Hindlimb muscle (tissue), 1 donor: ENCODE measurements at places on chromosomes 7 and 10.

GRCh38 chr7:31256506-31256905 lies 84.0 kb downstream of the NEUROD6 start:
- no peak for DNase-seq

DNA sequence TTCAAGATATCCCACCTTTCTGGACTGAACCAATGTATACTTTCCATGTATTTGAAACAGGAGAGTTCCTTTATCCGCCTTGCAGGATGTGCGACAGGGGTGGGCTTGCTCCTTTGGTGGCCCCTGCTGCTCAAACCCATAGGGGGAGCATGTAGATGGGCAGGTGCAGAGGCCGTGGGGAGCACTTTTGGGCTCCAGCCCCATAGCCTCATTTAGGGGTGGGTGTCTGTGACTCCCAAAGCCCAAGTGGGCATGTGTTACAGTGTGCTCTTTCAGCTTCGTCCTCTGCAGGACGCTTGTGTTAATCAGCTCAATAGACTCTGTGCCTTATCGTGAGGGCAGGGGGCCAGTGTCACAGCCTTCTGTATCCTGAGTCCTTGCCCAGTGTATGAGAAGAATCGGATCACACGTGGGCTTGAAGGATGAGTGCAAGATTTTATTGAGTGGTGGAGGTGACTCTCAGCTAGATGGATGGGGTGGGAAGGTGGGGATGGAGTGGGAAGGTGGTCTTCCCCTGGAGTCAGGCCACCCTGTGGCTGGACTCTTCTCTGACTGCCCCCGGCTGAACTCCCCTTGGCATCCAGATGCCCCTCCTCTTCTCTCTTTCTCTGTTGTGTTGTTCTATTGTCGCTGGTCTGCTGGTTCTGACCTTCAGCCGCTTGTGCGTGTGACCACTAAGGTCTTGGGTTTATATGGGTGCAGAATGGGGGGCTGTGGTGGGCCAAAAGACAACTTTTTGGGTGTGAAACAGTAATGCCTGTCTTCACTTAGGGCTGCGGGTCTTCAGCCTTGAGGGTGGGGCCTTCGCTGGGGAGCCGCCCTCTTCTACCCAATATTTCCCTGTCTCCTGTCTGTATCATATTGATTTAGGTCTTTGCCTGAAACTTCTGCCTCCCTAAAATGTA lies 262.2 kb downstream of the GLRX3 start:
- DNase-seq, result no peak

- no peak for DNase-seq
Measured at GRCh38 chr10:89575031-89575430, 39.6 kb upstream of the SLC16A12 start.

GRCh38 chr10:121033366-121033765 lies 182.2 kb downstream of the WDR11 start:
- DNase-seq, result no peak

DNA sequence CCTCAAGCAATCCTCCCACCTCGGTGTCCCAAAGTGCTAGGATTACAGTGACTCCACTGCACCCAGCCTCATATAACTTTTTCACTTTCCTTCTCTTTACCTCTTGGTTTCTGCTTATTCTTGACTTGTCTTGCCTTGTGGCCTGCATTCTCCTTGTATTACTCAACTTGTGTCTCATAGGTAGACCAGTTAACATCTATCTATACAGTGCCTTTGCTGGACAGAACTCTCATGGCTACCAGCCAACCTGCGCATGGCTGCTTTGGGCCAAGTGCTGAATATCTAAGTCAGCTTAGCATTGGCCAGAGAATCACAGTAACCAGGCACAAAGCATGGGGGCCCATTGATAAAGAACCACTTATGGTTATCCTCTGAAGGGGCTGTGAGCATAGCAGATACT lies 42.6 kb upstream of the ZNRF2 start:
- DNase-seq, result no peak

- no peak for DNase-seq
Measured at GRCh38 chr7:29935111-29935510, 54.5 kb downstream of the SCRN1 start.

DNA sequence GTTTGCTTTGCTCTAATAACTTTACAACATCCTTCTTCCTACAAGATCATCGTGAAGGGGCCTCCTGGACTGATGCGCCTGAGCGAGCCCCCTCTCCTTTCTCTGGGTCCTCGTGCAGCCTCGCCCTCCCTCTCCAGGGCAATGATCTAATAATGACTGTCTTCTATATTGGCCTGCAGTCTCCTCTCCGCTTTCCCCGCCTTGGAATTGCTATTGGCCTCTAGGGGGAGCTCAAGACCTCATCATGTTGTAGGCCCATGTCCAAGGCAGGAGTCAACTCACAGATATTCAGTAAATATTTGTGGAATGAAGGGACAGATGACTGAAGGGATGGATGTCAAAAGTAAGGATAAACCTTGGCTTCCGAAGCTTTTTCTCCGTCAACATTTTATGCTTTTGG lies 1180.3 kb downstream of the TYW1 start:
- DNase-seq, result peak; percentile 79

GRCh38 chr7:98130959-98131358 lies 24.3 kb downstream of the LMTK2 start:
- no peak for DNase-seq

DNA sequence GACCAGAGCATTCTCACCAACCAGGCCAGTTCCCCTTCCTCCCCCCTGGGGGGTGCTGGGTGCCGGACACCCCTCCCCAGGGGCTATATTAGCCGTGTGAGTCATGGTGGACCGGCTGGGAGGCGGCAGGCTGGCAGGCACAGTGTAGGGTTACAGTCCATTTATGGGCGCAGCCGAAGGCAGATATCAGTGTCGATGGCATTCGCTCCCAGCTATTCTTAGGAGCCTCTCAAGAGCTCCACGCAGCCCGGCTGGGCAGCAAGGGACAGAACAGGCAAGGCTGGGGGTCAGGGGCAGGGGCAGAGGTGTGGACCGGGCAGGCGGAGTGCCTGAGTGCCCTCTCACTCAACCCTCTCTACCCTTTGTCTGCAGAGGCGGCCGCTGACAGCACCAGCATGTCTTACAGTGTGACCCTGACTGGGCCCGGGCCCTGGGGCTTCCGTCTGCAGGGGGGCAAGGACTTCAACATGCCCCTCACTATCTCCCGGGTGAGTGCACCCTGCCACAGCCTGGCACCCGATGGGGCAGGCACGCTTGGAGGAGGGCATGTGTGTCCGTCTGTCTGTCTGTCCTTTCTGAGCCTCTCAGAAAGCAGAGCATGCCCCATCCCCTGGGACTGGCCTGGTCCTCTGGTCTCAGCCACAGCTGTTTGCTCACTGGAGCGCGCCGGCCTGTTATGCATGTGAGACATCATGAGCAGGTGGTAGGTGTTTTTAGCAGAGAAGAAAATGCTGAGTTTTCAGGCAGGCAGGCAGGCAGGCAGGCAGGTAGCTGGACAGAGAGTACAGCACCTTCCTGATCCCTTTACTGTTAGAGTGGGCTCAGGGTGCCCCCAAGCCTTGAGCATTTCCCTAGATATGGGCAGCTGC lies at the start of gene LDB3:
Gene LDB3, plus strand, starts transcription at position 215 of the 869 bp plus-strand sequence. Its CDS starts 181 bp downstream, at position 396.
- DNase-seq, result no peak

GRCh38 chr10:48253970-48254657 lies 20.4 kb downstream of the FRMPD2 start:
- no peak for DNase-seq

- no peak for DNase-seq
Measured at GRCh38 chr7:98418271-98418635, 17.4 kb upstream of the BAIAP2L1 start.

- peak; percentile 38 for DNase-seq
Measured at GRCh38 chr7:138837627-138838026, 39.6 kb upstream of the ATP6V0A4 start.

GRCh38 chr10:7417103-7417623 lies 6.3 kb upstream of the SFMBT2 start:
- DNase-seq, result no peak

DNA sequence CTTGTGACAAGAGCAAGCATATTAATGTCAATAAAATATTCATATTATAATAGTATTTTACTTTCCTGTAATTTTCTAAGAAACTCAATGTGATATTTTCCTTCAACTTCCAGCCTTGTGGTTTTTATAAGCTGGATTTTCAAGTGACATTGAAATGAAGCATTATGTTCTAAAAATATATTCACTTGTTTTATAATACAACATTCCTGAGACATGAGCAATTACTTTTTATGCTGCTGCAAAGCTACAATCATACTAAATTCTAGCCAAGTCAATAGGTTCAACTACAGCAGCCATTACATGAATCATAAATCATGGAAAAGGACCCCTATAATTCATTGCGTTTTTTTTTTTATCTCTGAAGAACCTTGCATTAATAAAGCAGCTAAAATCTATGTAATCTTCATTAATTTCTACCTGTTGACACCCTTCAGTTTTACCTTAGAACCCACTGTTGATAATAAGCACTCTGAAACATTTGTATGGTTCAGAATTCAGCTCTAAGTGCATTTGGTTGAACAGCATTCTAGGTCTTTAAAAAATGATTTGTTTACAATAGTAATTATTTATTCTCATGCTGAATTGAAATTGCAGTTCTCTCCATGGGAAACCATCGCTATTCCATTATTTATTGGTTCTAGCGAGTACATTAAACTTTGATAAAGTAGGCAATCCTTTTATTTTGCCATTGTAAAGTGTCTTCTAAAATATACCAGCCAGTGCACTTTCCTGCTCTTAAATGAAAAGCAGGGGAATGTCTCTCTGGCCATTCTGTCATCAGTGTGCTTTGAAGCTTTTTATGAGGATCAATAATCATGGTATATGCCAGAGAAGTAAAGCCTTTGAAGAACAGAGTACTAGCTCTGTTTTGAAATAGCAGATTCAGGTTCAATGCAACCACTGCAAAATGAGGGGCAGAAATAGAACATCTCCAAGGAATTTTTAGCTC lies 132.6 kb downstream of the GNAT3 start:
- DNase-seq, result no peak

DNA sequence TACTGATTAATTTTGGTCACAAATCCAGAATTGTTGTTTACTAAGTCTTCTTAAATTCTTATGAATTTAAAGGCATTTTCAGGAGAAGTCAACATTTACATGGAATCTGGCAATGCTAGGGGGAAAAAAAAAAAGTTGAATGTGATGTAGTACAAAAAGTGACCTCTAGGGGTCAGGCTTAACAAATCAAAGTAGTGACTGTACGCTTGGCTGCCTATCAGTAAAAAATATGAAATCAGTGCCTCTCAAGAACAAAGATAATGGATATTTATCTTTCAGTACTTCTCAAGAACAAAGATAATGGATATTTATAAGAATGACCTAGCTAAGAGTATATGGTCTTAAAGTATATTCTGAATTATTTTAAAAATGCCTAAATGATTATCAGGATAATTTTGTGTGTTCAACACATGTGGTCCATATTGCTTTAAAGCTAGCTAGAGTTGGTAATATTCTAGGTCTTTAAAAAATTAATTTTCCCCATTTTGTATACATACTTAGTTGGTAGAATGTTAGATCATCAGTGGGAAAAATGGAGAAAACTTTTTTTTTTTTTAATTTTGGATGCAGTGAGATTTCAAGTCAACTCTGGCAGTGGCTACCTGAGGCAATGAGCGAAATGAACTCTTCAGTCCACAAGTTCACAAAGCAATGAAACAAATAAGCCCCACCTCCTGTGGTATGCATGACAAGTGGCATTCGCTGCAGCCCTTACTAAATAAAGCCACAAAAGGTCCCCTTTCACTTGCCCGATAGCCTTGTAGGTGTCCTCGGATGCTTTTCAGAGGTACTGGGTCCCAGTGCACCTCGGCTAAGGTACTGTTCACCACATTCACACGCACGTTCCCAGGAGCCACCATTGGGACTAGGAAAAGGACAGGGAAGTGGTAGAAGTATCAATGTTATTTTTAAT lies 51.2 kb upstream of the LAMB4 start:
- peak; percentile 61 for DNase-seq

DNA sequence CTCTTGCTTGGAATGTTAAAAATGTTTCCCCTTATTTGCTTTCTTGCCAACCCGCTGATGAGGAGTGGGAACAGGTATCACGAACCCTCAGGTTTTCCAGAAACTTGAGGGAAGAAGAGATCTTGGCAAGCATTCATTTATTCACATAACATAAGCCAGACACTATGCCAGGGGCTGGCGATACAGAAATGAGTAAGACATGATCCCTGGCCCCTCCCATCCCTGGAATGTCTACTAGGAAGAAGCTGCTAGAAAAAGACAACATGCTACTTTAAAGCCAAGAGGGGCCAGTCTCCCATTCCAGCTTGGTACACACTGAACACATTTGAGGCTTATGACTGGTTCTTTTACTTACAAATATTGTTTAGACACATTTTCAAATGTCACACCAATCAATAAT lies 26.4 kb downstream of the SLC35B4 start:
- DNase-seq, result no peak

DNA sequence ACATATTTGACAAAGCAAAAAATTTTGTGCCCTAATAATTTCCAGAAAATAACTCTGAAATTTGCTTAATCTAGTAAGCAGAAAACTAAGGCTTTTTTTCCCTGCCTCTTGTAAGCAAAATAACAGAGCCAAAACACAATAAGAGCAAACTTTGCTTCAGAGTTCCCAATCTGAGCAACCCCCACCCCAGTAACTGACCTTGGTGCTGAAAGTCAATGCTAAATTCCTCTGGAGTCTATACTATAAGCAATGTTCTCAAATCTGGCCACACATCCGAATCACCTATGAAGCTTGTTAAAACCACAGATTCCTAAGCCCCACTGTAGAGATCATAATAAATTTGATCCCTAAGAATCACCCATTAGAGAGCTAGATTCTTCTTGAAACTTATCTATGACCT lies 150.5 kb downstream of the ELAPOR2 start:
- DNase-seq, result peak; percentile 17

DNA sequence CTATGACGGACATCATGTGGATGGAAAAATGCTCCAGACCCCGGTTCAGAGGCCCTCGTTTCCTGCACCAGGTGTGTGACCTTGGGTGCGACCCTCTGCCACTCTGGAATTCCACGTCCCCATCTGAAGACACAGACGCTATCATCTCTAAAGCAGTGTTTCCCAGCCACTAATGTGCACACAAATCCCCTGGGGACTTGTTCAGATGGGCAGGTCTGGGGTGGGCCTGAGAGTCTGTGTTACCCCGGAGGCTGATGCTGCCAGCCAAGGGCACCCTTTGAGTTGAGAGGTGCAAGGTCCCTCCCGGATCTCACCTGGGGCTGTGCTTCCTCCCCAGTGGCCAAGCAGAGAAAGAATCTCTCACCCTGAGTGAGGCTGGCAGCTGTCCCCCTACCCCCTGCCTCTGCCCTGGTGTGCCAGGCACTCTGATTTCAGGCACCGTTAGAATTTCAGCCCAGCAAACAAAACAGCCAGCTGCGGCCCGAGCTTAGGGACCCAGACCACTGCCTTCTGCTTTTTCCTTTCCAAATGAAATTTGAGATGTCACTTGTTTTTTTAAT lies 90.0 kb downstream of the SLIT1 start:
- DNase-seq, result no peak

- DNase-seq, result no peak
Measured at GRCh38 chr7:86768967-86769760, 125.5 kb downstream of the GRM3 start.

- DNase-seq, result no peak
Measured at GRCh38 chr10:124552691-124553276, 91.2 kb downstream of the LHPP start.
